HS-27A (cell line): ENCODE measurements at places on chromosomes 13 and 19.

- no peak for DNase-seq
These were observed 11.2 kb downstream of the NAXD start for GRCh38 chr13:110626521-110626920.

GRCh38 chr19:46017874-46018675, 4.8 kb downstream of the PGLYRP1 start:
- DNase-seq: no peak

- DNase-seq: no peak
These were observed 221.9 kb downstream of the LIG4 start for GRCh38 chr13:107993239-107993949.

DNA sequence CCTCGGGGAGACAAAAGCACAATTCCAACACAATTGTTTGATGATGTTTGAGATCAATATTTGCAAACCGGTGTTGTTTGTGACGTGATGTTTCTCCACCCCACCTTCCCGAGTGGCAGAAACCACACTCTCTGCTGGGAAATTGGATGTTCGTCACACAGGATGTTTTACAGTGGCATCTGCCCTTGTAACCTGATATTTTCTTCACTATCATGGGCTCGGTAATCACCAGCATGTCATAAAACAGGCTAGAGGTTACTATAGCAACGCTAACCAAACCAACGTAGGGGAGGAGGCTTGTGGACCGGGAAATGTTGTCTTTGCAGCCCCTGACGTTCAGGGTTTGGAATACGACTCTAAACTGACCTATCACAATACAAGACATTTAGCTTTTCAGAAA, 454.5 kb downstream of the IRS2 start:
- no peak for DNase-seq

DNA sequence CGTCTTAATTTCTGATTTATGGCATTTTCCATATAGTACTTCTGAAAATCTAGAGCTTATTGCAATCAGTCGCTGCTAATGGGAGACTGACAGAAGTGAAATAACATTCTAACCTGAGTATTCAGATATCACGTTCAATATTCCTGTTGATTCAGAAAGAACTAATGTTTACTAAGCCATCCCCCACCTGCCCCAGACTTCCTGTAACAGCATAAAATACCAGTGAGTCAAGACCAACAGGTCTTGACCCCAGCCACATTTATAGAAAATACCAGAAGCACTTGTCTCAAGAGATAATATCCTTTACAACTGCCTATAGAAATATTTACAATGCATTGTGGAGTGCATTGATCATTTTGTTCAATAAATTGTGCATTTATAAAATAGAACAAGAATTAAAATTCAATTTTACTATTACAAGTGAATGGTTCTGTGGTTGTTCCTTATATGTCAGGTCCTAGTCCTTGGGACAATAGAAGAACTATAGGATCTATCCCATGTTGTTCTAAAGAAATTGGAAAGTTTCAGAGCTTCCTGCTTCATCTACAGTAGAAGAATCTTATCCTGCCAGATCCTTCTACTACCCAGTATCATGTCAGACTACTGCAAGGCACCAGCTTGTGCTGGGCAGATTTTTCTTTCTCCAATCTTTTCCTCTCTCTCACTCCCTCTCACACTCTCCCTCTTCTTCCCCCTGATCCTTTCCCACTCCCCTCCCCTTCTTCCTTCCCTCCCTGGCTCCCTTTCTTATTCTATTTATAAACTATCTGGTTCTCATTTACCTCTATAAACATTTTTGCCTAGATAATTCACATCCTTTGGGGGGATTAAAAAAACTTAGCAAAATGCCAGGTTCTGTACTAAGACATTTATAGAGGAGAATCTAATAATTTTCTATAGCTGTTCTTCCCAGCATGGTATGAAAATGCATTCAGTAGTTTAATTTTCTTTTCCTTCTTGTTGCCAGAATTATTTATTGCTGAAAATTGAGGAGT, 629.9 kb downstream of the DIAPH3 start:
- peak; percentile 9 for DNase-seq

DNA sequence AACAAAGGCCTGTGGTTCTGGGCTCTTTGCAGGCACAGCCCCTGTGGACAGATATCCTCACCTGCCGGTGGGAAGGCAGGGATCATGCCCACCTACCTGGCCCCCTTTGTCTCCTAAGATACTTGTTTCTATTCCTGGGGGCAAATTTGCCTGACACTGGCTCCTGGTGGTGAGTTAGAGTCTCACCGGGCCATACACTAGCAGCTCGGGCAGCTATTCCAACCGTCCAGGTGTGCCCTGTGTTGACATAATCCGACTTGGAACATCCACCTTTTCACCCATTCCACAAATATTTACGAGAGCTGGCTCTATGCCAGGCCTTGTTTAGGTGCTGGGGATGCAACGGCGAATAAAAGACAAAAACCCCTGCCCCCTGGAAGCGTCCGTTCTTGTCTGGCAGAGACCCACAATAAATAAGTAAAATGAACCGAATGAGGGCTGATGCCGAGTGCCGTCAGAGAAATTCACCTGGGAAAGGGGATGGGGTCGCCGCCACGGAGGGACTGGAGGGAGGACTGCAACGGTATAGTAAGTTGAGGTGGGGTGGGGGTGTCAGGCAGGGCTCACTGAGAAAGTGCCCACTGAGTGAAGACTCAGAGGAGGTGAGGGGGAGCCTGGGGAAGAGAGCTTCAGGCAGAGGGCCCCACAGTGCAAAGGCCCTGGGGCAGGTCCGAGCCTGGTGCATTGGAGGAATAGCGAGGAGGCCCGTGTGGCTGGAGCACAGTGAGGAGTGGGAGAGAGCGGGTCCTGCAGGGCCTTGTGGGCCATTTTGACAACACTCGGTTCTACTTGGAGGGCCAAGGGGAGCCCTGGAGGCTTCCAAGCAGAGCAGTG, 43.2 kb upstream of the RANBP3 start:
- no peak for DNase-seq

GRCh38 chr13:53098455-53098854, 69.8 kb downstream of the OLFM4 start:
- DNase-seq: no peak

- no peak for DNase-seq
These were observed 155.3 kb downstream of the KCNRG start for GRCh38 chr13:50170447-50171037.

GRCh38 chr13:76216729-76217128, 580.6 kb downstream of the LMO7 start:
- no peak for DNase-seq

GRCh38 chr13:33872005-33872351, 54.0 kb downstream of the RFC3 start:
- no peak for DNase-seq

- peak; percentile 64 for DNase-seq
These were observed 1.9 kb downstream of the RRAS start for GRCh38 chr19:49637821-49638738.

GRCh38 chr13:41660411-41660810, 203.1 kb downstream of the RGCC start:
- no peak for DNase-seq

DNA sequence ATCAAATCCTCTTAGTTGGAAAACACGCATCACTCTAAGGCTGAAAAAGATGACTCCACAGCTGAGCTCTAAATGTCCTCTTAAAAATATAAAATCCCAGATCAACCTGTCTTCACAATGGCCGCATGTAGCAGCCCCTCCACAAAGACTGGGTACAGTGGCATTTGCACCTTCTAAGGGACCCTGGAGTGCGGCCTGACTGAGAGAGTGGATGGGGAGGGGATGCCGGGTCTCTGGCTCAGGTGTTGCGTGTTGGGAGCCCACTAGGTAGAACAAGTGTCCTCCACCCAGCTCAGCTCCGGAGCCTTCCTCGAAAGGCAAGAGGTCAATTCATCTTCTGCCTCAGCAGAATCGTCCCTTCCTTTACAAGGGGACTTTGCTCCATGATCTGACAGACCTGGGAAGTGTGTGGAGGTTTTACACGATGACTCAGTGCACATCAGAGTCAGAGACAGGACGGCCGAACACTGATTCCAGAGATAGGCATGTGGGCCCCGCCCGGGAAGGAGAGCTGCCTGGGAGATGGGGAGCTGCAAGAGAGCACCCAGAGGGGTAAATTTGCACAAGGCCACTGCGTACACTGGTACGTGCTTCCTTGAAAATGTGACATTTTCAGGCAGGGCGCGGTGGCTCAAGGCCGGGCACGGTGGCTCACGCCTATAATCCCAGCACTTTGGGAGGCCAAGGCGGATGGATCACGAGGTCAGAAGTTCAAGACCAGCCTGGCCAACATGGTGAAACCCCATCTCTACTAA, 23.5 kb upstream of the SLC15A1 start:
- peak; percentile 27 for DNase-seq

- no peak for DNase-seq
These were observed 347.9 kb downstream of the EFNB2 start for GRCh38 chr13:106187501-106188095.

DNA sequence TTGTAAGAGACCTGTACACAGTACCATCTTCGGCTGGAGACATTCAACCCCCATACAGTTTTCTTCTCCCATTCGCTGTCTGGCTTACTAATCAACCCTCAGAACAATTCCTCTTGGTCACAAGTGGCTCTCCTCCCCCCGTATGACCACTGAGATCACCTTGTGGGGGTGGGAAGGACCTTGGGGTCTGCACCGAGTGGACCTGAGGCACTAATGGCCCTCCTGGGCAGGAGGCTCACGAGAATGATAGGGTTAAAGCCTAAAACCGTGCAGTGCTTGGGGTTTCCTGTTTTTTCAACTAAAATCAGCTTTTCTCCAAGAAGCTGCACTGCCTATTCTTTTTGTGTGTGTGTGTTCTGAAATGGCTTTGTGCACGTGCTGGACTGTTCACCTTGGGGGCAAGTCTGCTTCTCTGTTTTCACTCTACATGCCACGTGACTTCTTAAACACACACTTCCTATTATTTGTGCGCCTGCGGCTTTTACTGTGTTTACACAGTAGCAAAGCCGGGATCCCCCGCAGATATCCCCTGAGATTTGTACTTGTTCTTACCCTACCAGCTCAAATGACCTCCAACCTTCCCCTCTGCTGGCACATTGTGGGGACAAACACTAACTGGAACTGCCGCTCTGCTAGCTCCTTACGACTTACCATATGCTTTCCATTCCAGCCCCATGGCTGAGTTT, 12.3 kb downstream of the RBM26 start:
- no peak for DNase-seq

DNA sequence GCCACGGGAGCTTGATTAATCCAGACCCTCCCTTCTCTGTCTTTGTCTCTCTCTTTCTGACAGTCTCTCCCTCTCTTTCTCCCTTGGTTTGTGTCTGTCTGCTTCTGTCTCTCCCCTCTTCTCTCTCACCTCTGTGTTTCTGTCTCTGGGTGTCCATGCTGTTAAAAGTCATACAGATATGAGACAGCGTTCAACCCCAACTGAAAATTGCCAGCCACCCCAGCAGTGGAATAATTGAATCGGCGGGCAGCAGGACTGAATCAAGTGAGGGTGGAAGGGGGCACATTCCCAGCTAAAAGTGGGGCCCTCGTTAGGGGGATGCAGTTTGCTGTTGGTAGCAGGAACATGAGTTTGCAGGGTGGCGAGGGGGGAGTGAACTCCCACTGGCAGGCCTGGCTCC, 43.7 kb downstream of the TINCR start:
- DNase-seq: no peak

GRCh38 chr19:17862711-17863519, 3.2 kb downstream of the RPL18A start:
- no peak for DNase-seq

- no peak for DNase-seq
These were observed 8.0 kb upstream of the CNOT3 start for GRCh38 chr19:54129617-54129996.

GRCh38 chr19:35392742-35393715, 22.2 kb downstream of the GPR42 start:
- DNase-seq: no peak

DNA sequence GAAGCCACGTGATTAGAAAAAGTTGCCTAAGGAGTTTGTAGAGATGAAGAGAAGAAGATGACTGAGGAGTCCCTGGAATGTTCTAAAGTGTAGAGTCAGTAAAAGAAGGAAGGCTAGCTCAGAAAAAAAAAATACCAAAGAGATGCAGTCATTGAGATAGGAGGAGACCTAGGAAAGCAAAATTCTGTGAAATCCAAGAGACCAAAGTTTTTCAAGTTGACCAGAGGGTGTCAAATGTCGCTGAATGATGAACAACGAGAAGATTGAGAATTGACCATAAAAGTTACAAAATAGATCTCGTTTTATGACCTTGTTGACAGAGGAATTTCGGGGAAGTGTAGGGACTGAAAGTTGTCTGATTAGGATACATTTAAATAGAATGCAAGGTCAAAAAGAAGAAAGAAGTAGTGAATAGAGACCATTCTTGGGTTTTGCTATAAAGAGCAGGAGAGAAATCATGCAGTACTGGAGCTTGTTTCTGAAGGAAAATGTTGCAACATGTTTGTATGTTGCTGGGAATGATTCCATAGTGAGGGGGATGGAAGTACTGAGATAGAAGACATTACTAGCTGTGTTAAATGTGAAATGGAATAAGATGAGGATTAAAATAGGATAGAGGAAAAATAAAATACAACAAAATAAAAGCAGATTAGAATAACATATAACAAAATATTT, 30.2 kb upstream of the HTR2A start:
- DNase-seq: no peak

GRCh38 chr13:42137856-42138537, 89.5 kb downstream of the DGKH start:
- DNase-seq: no peak

GRCh38 chr19:33595783-33596182, 26.0 kb upstream of the CHST8 start:
- no peak for DNase-seq

- no peak for DNase-seq
These were observed 5.8 kb downstream of the FCHO1 start for GRCh38 chr19:17757125-17757524.

DNA sequence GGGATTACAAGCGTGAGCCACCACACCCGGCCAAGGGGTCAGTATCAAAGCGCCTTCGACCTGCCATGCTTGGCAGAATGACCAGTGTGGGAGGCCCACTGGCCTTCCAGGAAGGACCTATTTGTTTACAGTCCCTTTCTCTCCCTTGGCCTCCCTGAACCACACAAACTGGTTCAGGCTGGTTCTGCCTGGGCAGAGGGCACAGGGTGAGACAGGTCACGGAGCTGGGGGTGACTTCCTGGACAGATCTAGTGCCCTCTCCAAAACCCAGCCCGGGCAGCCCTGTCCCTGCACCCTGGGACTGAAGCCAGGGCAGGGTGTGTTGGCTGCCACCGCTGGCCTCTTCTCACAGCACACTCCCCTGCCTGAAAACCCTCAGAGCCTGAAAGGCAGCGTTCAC, 11.3 kb downstream of the PLEKHF1 start:
- no peak for DNase-seq

- DNase-seq: no peak
These were observed 154.2 kb upstream of the KLF12 start for GRCh38 chr13:74288361-74288911.

- no peak for DNase-seq
These were observed 8.9 kb upstream of the MRPS31 start for GRCh38 chr13:40779796-40780285.

DNA sequence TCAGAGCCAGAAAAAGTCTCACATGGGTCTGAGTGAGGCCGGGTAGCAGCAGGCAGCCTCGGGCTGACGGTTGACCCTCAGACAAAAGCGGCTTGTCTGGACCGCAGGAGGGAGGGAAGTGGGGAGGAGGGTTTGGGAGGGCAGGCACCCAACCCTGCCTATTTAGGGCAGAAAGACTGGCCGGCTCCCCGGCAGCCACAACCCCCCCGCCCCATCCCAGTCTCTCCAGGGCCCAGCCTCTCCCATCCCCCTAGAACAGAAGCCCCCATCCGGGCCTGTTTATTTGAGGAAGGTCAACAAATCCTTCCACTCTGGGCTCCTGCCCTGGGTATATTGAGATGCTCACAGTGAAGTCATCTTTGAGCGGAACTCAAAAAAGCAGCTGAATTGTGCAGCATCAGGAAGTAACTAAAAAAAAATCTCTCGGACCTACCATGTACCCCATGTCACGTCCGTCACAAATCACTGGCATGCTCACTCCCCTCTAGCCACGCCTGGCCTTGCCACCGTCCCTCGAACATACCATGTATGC, 6.3 kb downstream of the DACT3 start:
- no peak for DNase-seq
